SJSA1 (cell line): ENCODE measurements at places on chromosomes 2 and 18. TPM values are rescaled to one million over a fixed set of nuclear protein-coding genes. Genes with fewer than 3 reads are reported as not detected.
A peak's percentile ranks its signal among the peaks of the same experiment; 100 is the strongest.

- H3K4me3 ChIP-seq = no peak overlapping the region
- no peaks in the 10 kb centered on the region for H3K4me1 ChIP-seq
- H3K36me3 ChIP-seq = no peaks in the 10 kb centered on the region
- no peak overlapping the region for H3K27ac ChIP-seq
- H3K27me3 ChIP-seq = peaks cover 10% of the 10 kb centered on the region
- no peak for DNase-seq
These were observed 70.7 kb downstream of the NABP1 start for GRCh38 chr2:191748528-191749180.

GRCh38 chr18:3029215-3029952 lies 16.4 kb upstream of the LPIN2 start:
- peak overlapping the region; percentile 63 for H3K27ac ChIP-seq
- no peak overlapping the region for H3K4me3 ChIP-seq
- no peaks in the 10 kb centered on the region for H3K36me3 ChIP-seq
- H3K4me1 ChIP-seq = peaks cover 49% of the 10 kb centered on the region

SERPINB13 gene
- not detected in 2 replicates for total RNA-seq

KHK gene
- total RNA-seq = 0.11 and 0.31 TPM in 2 replicates

GRCh38 chr18:3456686-3457069 lies 6.7 kb downstream of the TGIF1 start:
- H3K36me3 ChIP-seq = peaks cover 56% of the 10 kb centered on the region
- no peak overlapping the region for H3K4me3 ChIP-seq
- no peak overlapping the region for H3K27ac ChIP-seq
- H3K4me1 ChIP-seq = peaks cover 52% of the 10 kb centered on the region
- H3K27me3 ChIP-seq = no peaks in the 10 kb centered on the region

- H3K4me3 ChIP-seq = no peak overlapping the region
- no peak for DNase-seq
- H3K36me3 ChIP-seq = no peaks in the 10 kb centered on the region; the same call in 1 of the 2 replicates
- no peak overlapping the region for H3K27ac ChIP-seq
- peaks cover 8% of the 10 kb centered on the region; the same call in 1 of the 2 replicates for H3K4me1 ChIP-seq
These were observed 4.5 kb upstream of the STON1 start for GRCh38 chr2:48525269-48525943.

- H3K27ac ChIP-seq = no peak overlapping the region
- H3K27me3 ChIP-seq = no peaks in the 10 kb centered on the region
- DNase-seq = no peak
These were observed 14.9 kb downstream of the ATAD2B start for GRCh38 chr2:23912054-23912453.

AQP4 gene
- total RNA-seq = not detected in 2 replicates

TLX2 gene
- total RNA-seq = not detected in 2 replicates

GRCh38 chr18:76697441-76697901 lies 124.9 kb upstream of the ZNF236 start:
- H3K4me1 ChIP-seq = no peaks in the 10 kb centered on the region
- no peak for DNase-seq
- H3K27me3 ChIP-seq = peaks cover 10% of the 10 kb centered on the region; the same call in 1 of the 2 replicates
- H3K27ac ChIP-seq = no peak overlapping the region

MRPL44 gene
- 47.2 and 55.6 TPM in 2 replicates for total RNA-seq

DNA sequence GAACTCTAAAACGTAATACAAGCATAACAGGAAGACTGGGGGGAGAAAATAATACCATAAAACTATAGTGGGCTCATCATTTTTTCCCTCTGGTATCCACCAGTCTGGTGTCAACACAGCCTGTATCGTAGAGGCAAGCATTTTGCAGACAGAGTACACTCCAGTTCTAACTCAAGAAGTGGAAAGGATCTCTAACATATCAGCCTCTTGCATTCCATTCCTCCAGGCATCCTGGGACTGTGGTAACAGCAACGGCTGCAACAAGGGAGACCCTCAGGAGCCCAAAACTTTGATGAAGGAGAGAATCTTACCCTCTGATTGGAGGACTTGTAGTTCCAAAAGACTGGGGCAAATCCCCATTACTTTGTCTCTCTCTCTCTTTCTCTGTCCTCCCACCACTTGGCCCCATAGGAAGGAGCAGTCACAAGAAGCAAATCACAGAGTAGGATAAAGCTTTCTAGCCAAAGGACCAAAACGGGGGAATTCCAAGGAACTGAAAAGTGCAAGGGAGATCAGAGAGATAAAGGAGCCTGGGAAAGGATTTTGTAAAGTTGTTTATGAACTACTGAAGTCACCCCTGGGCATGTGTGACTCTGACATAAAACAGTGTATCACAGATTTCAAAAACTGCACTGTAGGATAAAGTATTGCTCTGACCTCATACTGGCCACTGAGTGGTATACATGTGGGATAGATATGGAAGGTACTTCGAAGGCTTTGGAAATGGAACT lies 11.9 kb downstream of the FRZB start:
- no peaks in the 10 kb centered on the region for H3K36me3 ChIP-seq
- no peak overlapping the region for H3K27ac ChIP-seq
- H3K4me1 ChIP-seq = no peaks in the 10 kb centered on the region
- H3K27me3 ChIP-seq = no peaks in the 10 kb centered on the region; the same call in none of the 2 replicates
- no peak for DNase-seq

DNA sequence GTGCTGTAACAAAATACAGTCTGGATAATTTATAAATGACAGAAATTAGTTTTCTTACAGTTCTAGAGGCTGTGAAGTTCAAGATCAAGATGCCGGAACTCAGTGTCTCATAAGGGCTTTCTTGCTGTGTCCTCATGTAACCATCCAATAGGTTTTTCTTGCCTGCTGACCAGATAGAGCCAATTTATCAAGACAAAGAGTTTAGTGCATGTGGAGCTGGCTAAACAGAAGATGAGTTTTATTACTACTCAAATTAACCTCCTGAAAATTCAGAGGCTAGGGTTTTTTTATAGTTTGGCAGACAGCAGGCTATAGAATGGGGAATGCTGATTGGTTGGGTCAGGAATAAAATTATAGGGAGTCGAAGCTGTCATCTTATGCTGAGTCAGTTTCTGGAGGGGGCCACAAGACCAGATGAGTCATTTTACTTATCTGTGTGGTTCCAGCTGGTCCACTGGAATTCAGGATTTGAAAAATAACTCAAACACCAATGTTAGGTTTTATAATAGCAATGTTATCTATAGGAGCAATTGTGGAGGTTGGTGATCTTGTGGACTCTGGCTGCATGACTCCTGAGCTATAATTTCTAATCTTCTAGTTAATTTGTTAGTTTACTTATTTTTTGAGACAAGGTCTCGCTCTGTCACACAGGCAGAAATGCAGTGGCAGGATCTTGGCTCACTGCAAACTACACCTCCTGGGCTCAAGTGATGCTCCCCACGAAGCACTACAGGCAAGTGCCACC lies 3.2 kb upstream of the PDK1 start:
- peaks cover 24% of the 10 kb centered on the region for H3K4me1 ChIP-seq
- no peaks in the 10 kb centered on the region for H3K27me3 ChIP-seq
- DNase-seq = peak; percentile 38
- peaks cover 4% of the 10 kb centered on the region for H3K36me3 ChIP-seq
- no peak overlapping the region for H3K4me3 ChIP-seq
- H3K27ac ChIP-seq = no peak overlapping the region

DNA sequence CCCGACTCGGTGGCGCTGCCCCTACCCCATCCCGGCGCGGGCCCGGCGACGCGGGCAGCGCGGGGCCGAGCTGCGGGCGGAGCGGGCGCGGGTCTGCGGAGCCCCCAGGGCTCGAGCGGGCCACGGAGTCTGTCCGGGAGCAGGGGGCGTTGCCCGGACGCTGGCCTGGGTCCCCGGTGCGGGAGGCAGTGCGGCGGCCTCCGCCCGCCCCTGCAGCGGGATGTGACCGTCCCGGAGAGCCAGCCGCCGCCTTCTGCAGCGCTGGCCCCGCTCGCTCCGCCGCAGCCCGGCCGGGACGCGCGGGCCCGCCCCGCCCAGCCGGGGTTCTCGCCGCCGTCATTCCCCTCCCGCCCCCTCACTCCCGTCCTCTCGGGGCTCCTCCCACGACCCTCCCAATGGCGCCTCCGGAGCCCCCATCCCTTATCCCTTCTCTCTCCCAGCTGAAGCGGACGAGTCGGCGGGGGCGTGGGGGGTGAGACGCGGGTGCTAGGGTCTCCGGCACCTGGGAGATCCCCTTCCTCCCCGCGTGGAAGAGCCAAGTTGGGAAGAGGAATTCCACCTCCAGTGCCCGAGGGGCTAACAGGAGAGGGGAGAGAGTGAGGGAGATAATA lies at the start of gene FNDC4:
Gene FNDC4 (minus strand): TSS at position 257 of the 611 bp plus-strand sequence. CDS start 521 bp downstream, outside the sequence.
- H3K4me1 ChIP-seq = peaks cover 11% of the 10 kb centered on the region
- H3K36me3 ChIP-seq = peaks cover 3% of the 10 kb centered on the region; the same call in 1 of the 2 replicates
- H3K27ac ChIP-seq = no peak within 1 kb of the TSS
- peaks cover 16% of the 10 kb centered on the region for H3K27me3 ChIP-seq
- peak within 1 kb of the TSS; percentile 64 for H3K4me3 ChIP-seq

FZD7 gene
- total RNA-seq = 77.8 and 90.7 TPM in 2 replicates
